Myocyte (in vitro differentiated cells): ENCODE measurements at places on chromosomes 12 and 14.

- DNase-seq = no peak
Measured at GRCh38 chr14:85487215-85487614, 42.7 kb upstream of the FLRT2 start.

DNA sequence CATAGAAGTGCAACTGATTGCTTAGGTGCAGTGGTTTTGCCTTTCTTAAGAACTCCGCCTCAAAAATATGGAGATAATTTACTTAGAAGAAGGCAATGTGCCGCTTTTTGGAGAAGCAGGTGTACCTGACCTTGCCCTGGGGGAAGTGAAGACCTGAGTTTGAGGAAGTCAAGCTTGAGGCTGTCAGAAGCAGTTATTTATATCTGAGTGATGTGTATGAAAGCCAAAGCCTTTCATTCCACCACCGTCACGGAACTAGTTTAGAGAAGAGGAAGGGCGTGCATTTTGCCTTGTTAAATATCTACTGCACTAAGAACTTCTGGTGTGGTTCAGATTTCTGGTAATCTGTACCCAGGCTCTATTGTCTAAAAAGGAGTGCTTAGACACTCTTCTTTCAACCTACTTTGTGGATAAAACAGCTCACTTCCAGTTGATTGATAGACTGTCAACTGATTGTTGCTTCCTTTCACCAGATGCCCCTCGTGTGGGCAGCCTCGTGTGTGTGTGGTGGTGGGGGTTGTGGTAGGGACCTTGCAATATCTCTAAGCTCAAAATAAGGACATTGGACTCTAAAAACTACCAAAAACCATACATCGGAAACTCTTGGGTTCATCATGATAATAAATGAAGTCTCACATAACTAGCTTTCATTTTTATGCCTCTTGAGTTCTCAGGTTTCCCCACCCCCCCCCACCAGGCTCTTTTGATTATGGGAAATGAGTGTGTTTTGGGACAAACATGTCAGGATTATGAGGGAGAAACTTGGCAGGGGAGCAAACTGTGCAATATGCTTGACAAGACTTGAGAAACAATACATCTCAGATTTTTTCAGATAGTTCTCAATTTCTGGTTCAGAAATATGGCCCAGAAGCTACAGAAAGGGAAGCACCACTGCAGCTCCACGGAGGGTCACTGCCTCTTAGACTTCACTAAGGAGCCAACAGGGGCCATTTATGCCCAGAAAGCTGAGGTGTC is 78.6 kb downstream of the ARF6 start:
- peak; percentile 9 for DNase-seq

DNA sequence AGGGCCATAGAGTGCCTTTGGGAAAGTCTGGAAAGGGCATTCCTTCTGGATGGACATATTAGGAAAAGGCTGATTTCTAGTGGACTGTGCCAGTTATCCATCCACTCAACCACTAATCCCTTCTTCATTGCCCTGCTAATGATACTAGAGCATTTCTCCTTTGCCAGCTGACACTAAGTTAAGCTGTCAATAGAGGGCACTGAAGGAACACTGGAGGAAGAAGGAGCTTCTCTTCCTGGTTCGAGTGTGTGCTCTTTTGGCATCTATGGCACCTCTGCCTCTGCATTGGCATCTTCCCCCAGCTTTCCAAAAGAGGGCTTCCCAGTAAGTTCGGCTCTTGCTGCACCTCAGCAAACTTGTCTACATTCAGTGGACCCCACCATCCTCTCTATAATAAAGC is 165.4 kb downstream of the DERA start:
- DNase-seq = peak; percentile 68

GRCh38 chr14:57380935-57381334 is 9.5 kb upstream of the NAA30 start:
- no peak for DNase-seq

- DNase-seq = no peak
Measured at GRCh38 chr12:108973629-108974152, 47.2 kb downstream of the SVOP start.

DNA sequence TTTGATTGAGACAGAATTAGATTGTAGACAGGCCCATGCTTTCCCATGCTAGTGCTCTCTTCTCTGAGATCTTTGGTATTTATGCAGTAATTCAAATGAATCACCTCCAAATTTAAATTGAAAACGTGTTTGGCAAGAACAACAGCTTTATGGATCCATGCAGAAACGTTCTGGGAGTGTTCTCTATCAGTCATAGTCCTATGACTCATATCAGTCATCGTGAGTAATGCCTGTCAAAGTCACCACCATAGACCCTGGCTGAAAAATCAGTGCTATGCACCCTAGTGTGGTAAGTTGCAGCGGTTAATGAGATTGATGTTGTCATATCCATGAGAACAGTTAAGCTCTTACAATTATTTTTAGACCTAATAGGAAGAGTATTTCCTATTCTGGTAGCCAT is 90.1 kb upstream of the FOXG1 start:
- DNase-seq = peak; percentile 79

DNA sequence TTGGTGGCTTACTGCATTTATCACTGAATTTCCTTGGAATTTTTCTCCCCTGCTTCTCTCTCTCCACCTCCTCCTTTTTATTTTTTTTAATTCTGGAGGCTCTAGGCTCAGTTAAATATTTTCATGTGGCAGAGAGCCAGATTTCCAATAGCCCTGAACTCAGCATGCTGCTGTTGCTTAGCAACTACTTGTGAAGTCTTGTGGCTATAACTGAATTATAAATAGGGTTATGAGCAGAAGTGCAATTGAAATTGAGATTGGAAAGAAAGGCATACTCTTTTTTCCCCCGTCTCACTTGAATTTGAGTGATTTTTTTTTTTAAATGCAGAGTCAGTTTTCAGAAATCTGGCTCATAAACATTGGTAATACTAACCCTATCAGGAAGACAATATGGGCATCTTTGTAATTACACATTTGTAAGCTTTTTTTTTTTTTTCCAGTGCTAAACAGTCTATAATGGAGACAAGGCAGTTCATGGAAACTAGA is 38.3 kb downstream of the ATF7IP start:
- DNase-seq = peak; percentile 91

- DNase-seq = no peak
Measured at GRCh38 chr14:55807881-55808379, 227.9 kb downstream of the KTN1 start.

DNA sequence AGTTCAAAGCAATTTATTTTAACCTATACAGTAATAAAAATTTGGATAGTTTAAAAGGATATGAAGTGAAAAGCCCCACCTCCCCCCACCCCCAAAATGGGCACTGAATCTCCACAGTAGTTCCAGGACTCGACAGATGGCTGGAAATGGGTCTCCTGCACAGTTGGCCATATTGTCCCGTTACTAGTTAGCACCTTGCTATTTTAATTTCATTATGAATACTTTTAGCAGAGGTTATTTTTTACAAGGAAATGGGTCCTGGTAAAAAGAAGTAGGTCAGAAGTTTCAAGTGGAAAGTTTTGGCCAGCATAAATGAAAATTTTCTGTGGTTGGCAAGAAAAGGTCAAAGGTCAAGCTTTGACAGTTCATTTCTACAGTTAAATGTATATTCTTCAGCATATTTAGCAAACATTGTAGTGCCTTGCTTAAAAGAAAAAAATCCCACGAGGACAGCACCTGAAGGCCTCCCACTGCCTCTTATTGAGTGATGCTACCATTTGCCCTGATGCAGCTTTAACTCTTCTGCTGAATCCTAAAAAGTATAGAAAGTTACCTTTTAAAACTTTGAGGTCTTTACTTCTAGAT is 28.3 kb downstream of the MTHFD1 start:
- DNase-seq = no peak

DNA sequence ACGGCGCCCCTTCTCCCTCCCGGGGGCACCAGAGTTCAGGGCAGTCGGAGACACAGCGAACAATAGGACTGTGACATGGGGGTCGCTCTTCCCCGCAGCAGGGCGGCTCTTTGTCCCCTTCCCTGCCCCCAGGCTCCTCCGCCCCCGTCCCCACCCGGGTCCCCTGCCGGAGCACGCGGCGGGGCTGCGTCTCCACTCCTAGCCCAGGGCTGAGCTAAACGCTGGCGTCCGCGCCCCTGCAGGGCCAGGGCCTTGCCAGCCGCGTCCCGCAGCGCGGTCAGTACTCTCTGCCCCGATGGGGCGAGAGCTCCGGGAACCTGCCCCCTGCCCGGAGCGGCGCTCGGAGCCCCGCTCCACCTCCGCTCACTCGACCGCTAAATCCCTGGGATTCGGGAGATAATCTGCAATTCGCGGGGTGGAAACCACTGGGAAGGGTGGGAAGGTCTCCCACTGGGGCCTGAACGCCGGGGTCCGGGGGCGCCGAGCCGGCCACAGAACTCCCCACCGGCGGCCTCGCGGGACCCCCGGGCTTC is 825 bp upstream of the CCDC85C start:
- peak; percentile 54 for DNase-seq

DNA sequence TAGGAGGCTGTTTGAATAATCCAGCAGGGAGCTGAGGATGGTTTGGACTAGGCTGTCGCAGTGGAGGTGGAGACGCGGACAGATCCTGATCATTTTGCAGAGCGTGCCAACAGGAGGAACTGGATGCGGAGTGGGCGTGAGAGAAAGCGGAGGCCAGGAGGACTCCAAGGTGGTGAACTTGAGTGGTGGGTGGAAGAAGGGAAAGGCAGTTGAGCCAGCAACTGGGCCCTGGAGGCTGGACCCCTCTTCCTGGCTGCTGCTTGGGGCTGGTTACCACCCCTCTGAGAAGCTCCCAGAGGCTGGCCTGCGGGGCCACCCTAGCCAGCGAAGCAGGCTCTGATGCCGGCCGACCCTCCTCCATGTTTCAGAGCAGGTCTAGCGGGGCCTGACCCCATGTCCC is 56.8 kb upstream of the KCNA1 start:
- DNase-seq = no peak

DNA sequence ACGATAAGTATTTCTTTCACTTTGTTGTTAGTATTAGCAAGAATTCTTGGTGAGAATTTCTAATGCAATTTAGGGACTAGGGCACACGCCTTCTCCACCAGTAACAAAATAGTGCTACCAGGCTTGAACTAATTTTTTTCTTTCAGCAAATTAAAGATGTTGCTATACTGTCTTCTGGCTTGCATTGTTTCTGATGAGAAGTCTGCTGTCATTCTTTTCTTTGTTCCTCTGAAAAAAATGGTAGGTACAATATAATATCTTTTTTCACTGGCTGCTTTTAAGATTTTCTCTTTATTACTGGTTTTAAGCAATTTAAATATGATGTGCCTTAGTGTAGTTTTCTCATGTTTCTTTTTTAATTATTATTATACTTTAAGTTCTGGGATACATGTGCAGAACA is 171.2 kb downstream of the PCNX1 start:
- no peak for DNase-seq

GRCh38 chr14:48323665-48324064 is 648.3 kb upstream of the MDGA2 start:
- peak; percentile 13 for DNase-seq

DNA sequence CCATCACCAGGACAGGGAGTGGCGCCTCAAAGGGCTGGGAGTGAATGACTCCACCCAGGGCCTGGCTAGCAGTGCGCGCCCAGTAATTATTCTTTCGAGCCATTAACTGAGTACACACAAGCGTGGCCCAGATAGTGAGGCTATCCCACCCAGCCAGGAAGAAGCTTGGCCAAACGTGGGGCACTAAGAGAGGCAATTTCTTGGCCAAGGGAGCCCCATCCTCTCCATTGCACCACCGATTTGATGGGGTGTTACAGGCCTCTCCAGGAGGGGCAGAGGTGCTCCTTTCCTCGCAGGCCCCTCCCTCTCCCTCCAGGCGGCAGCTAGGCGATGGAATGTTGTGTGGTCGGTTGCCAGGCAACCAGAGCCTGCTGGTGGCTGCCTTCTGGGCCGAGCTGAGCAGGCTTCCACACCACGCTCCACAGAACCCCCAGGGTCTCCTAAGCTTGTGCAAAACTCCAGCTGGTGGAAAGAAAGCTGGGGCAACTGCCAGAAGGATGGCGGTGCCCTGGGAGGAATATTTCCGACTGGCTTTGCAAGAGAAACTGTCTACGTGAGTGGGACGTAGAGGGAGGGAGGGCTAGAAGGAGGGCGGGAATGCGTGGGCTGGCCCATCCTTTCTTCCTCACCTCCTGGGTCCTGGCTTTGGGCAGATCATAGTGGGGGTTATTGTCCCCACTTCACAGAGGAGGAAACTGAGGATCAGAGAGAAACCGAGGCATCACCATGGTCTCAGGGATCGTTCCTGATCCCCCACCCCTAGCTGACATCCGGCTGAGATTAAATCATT is at the start of gene CFAP73:
Gene CFAP73, plus strand, starts transcription at position 364 of the 790 bp plus-strand sequence. Its CDS starts 134 bp downstream, at position 498.
- DNase-seq = peak; percentile 91

DNA sequence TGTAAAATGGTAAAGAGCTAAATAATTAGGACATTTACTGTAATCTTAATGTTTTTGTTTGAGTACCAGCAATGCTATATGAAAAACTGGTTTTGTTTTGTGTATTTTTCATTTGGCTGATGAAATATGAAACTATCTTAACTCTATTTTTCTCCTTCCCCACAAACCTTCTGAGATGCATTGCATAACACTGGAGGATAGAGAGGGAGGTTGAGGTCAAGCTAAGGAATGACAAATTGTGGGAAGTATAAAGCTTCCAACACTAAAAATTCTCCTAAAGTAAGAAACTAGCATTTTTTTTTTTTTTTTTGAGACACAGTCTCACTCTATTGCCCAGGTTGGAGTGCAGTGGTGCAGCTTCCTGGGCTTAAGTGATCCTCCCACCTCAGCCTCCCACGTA is 31.5 kb upstream of the SRP54 start:
- peak; percentile 40 for DNase-seq

DNA sequence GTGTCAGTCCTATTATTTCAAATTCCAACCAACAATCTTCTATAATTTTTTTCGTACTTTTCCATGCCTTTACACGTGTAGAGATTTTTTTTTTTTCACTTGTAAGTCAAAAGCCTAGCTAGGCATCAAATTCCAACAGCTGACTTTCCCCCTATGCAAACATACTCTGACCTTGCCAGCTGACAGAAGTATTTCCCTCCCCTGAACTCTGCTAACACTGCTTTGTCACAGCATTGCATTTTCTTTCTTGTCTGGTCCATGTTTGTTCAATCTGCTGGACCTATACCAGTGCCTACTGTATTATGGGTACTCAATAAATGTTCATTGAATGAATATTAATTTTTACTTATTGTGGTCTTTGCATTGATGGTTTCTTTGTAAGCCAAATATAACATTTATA is 435.3 kb upstream of the GARIN6 start:
- DNase-seq = no peak
